ENCODE measurements at places on chromosomes 7 and 10.

DNA sequence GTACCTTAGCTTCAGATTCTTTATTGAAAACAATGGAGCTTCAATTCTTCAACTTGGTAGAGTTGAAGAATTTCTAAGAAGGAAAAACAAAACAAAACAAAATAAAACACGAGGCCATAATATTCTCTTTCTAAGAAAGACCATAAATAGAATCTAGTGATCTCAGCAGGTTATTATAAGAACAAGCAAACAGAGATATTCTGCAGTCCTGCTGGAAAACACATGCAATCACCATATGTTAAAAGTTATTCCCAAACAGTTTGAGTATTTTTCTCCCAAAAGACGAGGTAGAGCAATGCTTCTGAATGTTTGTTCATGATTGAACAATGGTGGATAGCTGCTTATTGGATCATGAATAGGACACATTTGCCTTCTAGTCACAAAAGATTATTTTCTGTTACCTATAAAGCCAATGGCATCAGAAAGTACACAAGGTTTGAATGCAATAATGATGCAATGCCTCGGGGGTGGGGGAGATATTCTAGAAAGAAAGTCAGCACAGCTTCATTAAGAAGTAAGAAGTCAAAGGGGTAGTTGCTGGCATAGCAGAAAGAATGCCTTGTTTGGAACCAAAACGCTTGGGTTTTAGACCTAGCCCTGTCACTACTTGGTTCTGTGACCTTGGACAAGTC, 59.3 kb downstream of the CREB3L2 start:
- DNase-seq, result no peak

DNA sequence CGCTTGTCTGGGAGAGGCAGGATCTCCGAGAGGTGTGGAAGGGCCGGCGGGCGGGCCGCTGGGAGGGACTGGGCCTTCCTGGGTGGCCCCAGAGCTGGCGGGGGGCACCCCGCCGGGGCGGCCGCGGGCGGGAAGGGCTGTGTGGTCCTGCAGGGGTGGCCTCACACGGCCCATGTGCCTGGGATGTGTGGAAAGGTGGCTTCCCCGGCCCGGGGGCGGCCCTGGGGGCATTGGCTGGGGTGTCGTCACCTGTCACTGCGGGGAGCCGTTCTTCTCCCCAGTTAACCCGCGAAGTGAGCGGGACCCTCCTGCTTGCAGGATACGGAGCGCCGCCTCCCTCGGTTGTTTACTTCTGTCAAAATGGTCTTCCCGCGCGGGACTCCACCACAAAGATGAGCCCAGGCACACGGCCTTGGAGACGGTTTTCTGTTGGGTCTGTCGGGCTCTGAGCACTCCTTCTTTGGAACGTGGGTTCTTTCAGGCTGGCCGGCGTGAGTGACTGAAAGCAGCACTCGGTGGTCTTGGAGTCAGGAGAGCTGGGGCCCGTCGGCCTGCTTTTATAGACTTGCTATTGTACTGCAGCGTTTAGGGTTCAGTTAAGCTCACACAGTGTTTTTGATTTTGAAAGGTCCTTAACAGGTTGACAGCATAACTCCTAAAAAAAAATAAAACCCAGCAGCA, 700 bp downstream of the SMC3 start:
- DNase-seq, result no peak

GRCh38 chr10:75451831-75452230, 20.4 kb downstream of the LRMDA start:
- DNase-seq, result no peak

DNA sequence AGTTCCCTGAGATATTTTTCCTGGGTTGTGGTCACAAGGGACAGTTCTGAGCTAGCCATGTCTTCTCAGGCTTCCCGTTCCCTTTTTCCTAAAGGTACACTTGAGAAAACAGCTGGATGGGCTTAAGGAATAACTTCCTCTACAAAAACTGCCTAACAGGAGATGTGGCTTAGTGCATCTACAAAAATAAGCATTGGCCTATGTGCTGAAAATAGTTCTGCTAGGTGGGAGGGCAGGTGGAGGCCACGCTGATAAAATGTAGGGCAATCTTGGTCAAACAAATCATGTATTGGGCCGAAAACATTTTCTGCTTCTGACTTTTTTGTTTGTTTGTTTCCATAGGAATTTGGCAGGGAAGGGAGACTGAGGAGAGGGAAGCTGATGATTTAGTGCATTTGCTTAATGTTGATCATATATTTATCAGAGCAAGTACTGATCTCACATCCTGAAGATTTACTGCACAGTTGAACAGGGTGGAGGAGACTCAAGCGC, 409.4 kb upstream of the FZD8 start:
- DNase-seq, result no peak

DNA sequence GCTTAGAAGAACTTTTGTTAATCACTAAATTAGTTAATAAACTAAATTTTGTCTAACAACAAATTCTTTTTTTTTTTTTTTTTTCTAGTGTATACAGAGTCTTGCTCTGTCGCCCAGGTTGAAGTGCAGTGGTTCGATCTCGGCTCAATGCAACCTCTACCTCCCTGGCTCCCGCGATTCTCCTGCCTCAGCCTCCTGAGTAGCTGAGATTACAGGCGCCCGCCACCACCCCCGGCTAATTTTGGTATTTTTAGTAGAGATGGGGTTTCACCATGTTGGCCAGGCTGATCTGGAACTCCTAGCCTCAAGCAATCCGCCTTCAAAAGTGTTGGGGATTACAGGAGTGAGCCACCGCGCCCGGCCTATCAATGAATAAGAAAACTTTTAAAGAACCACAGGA, 1.1 kb upstream of the IQUB start:
- no peak for DNase-seq

- DNase-seq, result no peak
These were observed 75.9 kb upstream of the MAGI2 start for GRCh38 chr7:79529214-79529880.

- DNase-seq, result no peak
These were observed 222.7 kb downstream of the MLLT10 start for GRCh38 chr10:21756707-21757106.

GRCh38 chr7:38746438-38746837, 115.3 kb upstream of the AMPH start:
- DNase-seq, result no peak

GRCh38 chr7:1466524-1467271, 7.4 kb upstream of the MICALL2 start:
- no peak for DNase-seq

GRCh38 chr7:147492606-147493005, 1098.0 kb upstream of the C7orf33 start:
- DNase-seq, result no peak

GRCh38 chr7:120404042-120404441, 131.1 kb downstream of the KCND2 start:
- no peak for DNase-seq

- no peak for DNase-seq
These were observed 34.1 kb downstream of the MTERF1 start for GRCh38 chr7:91846436-91846835.

- no peak for DNase-seq
These were observed 30.6 kb downstream of the GARS1 start for GRCh38 chr7:30625283-30625682.

- no peak for DNase-seq
These were observed 250.1 kb downstream of the EXOC4 start for GRCh38 chr7:133502972-133503371.

- DNase-seq, result no peak
These were observed 201.6 kb upstream of the KLF6 start for GRCh38 chr10:3986493-3987142.

GRCh38 chr10:126177417-126178030, 210.8 kb downstream of the ADAM12 start:
- DNase-seq, result no peak

- DNase-seq, result no peak
These were observed 11.6 kb upstream of the CYTH3 start for GRCh38 chr7:6284055-6284400.

DNA sequence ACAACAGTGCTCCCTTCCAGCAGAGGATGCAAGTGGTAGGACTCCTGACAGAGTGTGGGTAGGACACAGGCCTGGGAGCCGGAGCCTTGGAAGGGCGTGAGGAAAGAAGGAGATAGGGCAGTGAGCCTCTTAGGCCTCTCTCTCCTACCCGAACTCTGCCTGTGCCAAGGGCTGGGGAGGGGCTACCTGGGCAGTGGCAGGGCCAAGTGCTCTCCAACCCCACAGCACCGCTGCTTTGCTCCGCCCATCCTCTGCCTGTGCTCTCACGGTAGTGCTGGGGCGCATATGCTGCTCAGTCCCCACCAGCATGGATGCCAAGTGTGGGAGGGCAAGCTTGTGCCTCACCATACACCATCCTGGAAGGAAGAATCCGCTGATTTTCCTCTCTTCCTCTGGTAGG, 7.5 kb downstream of the FAM131B start:
- no peak for DNase-seq

DNA sequence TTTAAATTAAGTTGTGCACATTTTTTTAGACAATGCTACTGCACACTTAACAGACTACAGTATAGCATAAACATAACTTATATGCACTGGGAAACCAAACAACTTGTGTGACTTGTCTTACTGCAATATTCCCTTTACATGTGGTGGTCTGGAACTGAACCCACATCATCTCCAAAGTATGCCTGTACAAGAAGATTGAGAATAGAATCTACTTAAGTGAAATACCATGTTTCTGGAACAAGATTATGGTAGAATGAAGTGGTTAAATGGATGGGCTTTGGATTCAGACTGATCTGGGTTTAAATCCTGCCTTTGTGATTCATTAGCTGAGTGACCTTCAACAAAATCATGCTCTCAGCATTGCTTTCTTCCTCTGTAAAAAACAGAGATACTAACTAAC, 30.7 kb downstream of the CUL2 start:
- no peak for DNase-seq
